ENCODE measurements at places on chromosomes 2 and 18. TPM values are rescaled to one million over a fixed set of nuclear protein-coding genes. Genes with fewer than 3 reads are reported as not detected.

DNA sequence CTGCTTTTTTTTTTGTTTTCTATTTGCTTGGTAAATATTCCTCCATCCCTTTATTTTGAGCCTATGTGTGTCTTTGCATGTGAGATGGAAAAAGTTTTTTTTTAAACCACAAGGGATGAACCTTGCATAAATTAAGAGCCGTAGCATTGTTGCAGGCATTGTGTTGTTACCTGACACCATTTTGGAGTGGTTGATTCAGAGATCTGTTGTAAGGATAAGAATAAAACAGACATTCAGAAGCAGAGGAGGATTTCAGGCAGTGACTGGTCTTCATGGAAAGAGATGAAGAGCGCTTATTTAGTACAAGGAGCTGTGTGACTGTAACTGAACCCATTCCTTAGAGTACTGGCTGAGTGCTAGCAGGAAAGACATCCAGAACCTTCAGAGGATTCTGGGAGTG lies 101.2 kb downstream of the LTBP1 start:
- peak; percentile 42 for DNase-seq

DNA sequence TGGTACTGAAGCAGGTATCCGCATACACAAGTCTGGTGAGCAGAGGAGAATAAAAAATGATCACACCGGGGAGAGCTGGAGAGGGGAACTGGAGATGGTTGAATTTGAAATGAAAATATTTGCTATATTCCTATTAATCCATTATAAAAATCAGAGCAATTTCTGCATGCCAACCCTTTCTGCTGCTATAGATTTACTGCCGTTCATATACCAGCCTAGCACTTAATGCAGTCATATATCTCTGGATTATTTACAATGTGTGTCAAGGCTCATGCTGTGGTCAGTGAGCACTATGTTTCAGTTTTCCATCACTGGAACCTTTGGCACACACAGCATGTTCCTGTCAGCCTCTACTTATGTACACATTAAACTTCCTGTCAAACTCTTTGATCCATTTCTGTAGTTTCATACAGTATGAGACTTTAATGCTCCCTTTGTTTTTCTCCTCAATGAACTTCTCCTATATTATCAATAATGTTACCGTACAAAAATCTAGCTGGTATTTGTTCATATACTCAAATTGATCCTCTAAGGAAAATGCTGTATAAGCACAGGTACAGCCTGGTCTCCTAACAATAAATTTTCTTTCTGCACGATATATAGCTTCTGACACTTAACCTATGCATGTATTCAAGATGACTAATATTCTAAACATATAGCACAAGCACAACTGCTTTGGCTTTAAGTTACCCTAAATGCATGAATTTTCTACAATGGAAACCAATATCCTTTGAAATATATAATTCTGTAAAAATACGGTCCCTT lies 36.7 kb downstream of the FANCL start:
- no peak for DNase-seq

GRCh38 chr2:226763320-226763719 lies 36.3 kb downstream of the IRS1 start:
- DNase-seq, result no peak

GRCh38 chr18:30342675-30343074 lies 699.9 kb downstream of the DSC3 start:
- DNase-seq, result no peak

DNA sequence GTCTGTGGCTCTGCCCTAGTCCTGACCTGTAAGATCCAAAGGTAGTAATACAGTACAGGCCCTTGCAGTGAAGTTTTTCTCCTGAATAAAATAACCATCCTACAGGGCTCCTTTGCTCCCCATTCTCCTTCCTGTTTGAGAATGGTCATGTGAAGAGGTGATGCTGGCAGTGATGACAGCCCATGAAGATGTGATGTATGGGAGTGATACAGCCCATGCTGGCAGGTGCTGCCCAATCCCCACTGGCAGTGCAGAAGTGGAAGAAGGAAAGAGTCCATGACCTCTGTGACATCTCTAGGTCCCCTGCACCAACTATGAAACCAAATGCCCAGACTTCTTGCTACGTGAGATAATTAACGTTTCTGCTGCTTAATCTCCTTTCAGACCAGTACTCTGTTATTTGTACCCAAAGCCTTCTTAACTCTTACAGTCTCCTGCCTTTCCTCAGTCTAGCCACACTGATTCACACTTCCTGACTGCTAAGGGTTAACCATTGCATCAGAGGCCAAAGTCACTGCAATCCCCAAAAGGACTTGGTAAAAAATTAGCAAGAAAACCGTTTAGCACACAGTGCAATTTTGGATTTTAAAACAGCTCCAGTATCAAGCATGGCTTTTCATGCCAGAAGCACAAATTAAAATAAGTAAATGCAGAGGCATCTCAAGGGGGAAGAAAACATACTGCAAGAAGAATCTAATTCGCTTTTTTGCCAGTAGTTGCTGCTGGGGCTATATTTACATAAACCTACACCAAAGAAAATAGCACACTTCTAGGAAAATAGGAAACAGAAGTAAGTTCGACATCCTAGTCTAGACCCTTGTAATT lies 98.0 kb downstream of the STK39 start:
- DNase-seq, result peak; percentile 65

GRCh38 chr2:237026981-237027711 lies 58.5 kb upstream of the COPS8 start:
- peak; percentile 85 for DNase-seq

DNA sequence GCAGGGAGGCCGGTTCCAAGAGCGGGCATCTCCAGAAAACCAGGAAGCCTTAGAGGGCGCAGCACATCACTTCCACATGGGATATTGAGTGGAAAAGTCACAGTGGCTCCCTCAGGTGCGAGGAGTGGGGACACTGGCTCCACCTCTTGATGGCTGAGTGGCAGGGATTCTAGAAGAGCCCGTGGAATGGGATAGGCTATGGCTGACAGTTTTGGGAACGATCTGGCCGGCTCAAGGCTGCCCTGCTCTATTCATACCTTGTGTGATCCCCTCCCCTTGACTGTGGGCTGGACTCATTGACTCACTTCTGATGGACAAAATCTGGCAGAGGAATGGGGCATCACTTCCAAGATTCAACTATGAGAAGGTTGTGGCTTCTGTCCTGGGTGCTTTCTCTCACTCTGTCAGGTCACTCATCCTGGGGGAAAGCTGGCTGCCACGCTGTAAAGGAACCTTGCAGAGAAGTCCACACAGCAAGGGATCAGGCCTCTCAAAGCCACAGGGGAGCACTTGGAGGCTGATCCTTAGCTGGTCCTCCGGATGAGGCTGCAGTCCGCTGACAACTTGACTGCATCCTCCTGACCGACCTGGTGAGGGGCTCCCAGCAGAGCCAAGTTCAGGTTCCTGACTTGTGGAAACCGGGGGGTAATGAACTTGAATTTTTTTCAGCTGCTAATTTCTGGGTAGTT lies 46.7 kb upstream of the HS6ST1 start:
- DNase-seq, result no peak

DNA sequence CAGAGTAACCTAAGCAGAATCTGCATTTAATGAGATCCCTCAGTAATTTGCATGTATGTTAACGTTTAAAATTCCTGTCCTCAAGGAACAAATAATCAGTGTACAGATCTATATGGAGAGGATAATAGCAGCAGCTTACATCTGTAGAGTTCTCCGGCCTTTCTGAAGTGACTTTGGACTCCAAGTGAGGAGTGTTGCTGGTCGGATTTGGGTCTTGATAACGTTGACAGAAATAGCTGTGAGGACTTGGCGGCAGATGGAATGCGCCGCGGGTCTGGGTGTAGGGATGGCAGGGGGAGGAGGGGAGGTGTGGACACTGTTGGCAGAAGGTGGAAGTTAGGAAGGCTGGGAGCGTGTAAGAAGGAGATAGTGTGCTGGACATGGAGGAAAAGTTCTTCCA lies 170.9 kb upstream of the GATA6 start:
- no peak for DNase-seq

GRCh38 chr18:76364282-76365259 lies 130.5 kb downstream of the ZNF516 start:
- DNase-seq, result no peak

- DNase-seq, result no peak
These were observed 17.9 kb upstream of the EHBP1 start for GRCh38 chr2:62687636-62688035.

DNA sequence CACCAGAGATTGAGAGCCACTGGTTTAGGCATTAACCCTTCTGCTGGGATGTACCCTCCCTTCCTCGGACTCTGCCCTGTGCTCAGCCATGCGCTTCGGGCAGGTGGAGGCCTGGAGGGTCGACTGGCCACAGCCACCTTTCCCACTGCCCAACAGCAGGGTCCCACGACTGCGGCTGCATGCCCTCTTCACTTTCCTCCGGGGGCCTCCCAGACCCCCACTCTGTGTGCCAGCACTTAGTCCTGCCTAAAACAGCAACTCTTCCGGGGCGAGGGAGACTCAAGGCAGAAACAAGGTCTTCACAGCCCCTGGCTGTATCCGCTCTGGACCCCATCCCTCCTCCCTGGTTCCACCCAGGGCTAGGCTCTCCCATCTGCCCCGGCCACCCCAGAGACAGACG lies 31.3 kb upstream of the BIN1 start:
- DNase-seq, result no peak

- DNase-seq, result no peak
These were observed 253.1 kb downstream of the TDRD15 start for GRCh38 chr2:21376864-21377263.

GRCh38 chr2:174108579-174108978 lies 139.8 kb downstream of the OLA1 start:
- no peak for DNase-seq

- DNase-seq, result no peak
These were observed 1.8 kb downstream of the SALL3 start for GRCh38 chr18:78981394-78981831.

GRCh38 chr2:100877555-100877954 lies 57.6 kb downstream of the NPAS2 start:
- DNase-seq, result no peak

DNA sequence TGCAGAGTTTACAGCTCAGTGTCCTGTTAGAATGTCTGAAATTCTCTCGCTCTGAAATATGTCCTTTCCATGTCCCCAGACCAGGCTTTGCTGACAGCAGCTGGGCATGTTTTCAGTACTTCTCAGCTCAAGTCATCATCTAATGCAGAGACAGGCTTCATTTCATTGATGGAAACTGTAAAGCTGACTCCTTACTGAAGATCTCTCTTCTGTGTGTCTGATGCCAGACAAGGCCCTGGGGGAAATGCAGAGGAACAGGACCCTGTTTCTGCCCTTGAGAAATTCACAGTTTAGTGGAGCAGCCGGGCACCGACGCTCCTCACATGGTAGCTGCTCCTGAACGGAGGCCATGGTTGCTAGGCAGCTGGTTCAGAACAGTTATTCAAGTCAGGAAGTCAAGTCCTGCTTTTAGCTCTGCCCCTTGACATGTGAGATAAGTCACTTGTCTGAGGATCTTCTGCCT lies 24.6 kb upstream of the FZD7 start:
- peak; percentile 82 for DNase-seq

DNA sequence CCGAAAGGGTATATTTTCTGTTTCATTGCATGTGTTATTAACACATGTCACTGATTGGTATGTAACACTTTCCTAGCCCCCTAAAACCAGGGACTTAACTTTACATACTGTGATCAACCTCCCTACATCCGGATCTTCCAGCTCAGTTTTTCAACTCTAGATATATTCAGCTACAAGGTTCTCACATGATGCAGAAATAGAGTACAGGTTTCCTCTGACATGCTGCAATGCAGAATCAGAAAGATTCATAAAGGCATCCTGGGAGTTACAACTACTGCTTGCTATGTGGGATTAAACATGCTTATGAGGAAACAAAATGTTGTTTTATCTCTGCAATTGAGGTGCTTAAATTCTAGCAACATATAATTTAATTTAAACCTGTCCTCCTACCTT lies 14.0 kb downstream of the FBXO11 start:
- no peak for DNase-seq

DNA sequence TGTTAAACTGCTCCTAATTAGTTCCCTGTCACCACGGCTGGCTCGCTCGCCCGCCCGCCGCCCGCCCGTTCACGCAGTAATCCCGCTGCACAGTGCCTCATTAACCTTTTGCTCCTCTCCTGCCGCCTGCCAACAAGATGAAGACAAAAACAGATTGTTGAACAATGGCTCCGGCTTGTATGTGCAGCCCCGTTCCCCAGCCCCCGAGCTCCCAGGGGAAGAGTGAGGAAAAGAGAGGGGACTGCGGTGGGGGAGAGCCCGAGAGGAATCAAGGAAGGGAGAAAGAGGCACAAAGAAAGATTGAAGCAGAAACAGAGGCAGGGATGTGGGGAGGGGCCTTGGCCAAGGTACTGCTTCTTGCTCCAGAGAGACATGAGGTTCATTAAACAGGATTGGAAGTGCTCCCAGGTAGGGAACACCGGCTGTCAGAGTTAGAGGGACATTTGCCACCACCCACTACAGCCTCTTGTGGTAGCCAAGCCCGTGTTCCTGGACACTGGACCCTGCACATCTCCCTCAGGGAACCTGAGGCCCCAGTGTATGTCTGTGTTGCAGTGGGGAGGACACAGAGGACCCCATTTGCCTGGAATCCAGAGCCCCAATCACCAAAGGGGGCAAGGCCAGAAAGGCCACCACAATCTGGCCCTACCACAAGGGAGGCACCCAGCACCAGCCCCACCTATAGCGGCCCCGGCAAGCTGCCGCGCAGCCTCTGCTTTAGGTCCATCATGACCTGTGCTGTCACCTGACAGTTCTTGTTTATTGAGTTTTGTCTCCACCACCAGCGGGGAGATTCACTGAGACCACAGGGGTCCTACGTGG lies 38.1 kb downstream of the EMX1 start:
- DNase-seq, result peak; percentile 27

DNA sequence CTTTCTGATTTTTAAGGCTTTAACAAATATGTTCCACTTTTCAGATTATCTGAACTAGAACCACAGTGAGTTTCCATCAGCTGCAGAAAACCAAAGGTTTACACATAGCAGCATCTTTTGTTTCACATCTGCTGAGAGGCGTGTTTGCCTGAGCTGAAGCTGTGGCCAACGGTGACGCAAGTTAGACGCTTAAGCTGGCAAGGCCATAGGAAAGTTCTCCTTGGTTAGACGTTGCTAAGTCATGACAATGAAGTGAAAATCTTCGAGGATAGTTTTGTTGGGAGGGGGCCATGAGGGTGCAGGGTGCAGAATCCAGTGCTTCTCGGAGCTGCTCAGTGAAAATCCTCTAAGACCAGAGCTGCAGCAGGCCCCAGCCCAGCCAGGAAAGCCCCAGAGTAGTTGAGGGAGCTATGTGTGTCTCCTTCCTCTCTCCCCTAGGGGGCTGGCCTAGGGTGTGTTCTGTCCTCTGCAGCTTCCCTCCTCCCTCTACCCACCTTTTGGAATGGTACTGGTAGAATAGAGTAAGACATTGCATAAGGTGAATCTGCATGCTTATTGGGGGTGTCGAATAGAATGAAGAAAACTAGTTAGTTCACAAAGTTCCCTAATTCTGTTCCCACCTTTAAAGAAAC lies 105.4 kb downstream of the FHOD3 start:
- peak; percentile 98 for DNase-seq

GRCh38 chr2:15040429-15041084 lies 408.0 kb downstream of the LRATD1 start:
- peak; percentile 67 for DNase-seq

GRCh38 chr2:23649819-23650218 lies 264.8 kb downstream of the KLHL29 start:
- DNase-seq, result no peak

SLC30A3 gene
- total RNA-seq, result 0.18 TPM

SGO2 gene
- 5.3 TPM for total RNA-seq

EPB41L3 gene
- total RNA-seq, result 80.6 TPM

ITGB6 gene
- total RNA-seq, result 37.7 TPM

ALLC gene
- total RNA-seq, result 0.09 TPM

SGPP2 gene
- not detected for total RNA-seq
